ENCODE measurements at places on chromosomes 1 and 21. TPM values are rescaled to one million over a fixed set of nuclear protein-coding genes. Genes with fewer than 3 reads are reported as not detected.
A peak's percentile ranks its signal among the peaks of the same experiment; 100 is the strongest.

The GFI1 gene
- total RNA-seq = not detected

The GNAT2 gene
- 0.13 TPM for total RNA-seq

The LCE3E gene
- total RNA-seq = not detected

- peak; percentile 49 for DNase-seq
Measured at GRCh38 chr1:32337855-32338636, 2.0 kb upstream of the MARCKSL1 start.

- peak; percentile 33 for DNase-seq
Measured at GRCh38 chr1:207321790-207322645, 540 bp downstream of the CD55 start.

DNA sequence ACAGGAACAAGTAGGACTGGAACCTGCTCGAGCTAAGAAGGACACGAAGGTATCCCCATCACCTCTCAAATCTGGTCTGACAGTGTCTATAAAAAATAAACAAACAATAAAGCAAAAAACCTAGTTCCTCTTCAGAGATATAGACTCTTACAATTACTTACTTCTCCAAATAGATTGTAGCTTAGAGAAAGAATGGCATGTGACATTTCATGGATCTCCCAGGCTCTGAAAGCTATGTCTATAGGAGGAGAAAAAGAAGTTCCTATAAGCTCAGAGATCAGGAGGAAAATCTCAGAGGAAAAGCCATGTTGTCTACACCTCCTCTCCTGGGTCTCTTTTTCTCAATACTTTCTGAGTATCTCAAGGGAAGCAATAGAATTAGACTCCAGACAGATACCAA lies 12.3 kb upstream of the OR10J5 start:
- no peak for DNase-seq

DNA sequence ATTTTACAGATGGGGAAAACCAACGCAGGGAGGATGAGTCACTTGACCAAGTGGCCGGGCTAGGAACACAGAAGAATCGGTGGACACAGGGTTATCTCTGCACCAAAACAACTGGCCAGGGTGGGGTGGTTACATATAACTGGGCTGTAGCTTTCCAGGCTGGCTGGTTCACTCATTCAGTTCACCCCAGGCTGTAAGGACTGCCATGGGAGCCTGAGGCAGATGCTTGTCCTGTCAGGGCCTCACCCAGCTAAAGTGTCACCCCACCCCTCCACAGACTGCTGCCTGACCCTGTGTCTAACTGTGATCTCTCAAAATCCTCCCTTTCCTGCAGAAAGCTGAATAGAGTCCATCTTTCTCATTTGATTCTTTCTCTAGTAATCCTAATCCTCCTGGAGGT lies 387.3 kb downstream of the RYR2 start:
- DNase-seq = no peak

GRCh38 chr21:36691555-36692041 lies 7.3 kb upstream of the SIM2 start:
- no peak for DNase-seq

- no peak for DNase-seq
Measured at GRCh38 chr1:232390590-232390989, 239.3 kb downstream of the SIPA1L2 start.

DNA sequence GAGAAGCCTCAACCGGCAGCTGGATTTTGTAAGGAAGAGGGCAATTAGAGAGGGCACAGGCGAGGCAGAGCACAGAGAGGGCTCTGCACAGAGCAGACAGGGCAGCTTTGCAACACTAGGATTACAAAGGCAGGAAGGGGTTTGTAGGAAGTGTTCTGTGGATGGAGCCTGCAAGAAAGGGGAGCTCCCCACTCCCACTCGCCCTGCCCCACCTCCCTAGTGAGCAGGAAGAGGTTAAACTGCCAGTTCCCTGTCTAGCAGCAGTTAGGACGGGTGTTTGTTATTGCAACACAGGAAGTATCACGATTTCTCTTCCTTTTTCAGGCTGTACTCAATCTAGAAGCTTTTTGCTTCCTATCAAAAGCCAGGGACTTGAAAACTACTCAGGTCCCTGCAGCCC lies 63.3 kb upstream of the LRRC8D start:
- DNase-seq = peak; percentile 17

DNA sequence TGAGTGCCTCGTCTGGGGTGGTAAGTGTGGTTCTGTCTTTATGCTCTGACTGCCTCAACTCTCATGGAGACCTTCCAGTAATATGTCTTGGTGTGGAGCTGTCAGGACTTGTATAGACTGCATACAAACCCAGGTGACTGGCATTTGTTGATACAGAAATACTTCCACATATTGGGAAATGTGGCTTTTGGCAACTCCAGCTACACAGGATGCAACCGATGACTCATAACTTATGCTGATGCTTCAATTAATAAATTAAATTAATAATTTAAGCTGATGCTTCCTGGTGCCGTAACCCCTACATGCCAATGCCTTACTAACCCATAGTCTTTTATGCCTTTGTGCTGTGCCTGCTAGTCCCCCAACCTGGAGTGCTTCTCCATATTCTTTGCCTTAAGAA lies 72.3 kb upstream of the ARTN start:
- peak; percentile 57 for DNase-seq

DNA sequence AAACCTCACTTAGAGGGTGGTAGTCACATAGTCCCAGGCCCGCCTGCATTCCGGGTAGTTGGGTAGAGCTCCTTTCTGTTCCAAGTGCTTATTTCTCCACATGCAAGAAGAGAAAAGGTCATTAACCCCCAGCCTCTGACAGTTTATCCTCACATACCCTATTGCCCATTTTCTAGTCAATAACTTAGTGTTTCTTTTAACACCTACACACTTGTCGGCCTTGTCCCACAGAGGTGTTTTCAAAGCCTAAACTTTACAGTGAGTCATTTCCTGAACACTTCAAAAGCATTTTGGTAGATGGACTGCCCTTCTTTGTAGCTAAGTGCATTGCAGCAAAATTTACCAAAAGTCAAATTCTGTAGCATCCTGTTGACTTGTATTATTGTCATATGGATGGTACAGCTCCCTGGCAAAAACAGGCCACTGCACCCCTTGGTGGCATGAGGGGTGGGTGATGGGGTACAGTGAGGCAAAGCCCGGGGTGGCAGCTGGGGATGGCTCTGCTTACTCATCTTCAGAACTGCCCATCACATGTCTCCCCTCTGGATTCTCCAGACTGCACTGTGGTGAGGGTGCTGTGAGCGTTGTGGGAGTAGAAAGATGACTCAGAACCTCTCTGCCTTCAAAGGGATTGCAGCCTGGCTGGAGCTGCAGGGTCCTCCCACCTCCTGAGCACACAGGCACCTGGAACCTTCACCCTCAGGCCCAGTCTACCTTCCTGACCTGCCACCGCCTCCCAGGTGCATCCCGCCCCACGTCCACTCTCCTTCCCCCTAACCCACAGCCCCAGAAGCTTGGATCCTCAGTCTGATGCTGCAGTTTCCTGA lies 45.8 kb upstream of the DMRTB1 start:
- DNase-seq = no peak

DNA sequence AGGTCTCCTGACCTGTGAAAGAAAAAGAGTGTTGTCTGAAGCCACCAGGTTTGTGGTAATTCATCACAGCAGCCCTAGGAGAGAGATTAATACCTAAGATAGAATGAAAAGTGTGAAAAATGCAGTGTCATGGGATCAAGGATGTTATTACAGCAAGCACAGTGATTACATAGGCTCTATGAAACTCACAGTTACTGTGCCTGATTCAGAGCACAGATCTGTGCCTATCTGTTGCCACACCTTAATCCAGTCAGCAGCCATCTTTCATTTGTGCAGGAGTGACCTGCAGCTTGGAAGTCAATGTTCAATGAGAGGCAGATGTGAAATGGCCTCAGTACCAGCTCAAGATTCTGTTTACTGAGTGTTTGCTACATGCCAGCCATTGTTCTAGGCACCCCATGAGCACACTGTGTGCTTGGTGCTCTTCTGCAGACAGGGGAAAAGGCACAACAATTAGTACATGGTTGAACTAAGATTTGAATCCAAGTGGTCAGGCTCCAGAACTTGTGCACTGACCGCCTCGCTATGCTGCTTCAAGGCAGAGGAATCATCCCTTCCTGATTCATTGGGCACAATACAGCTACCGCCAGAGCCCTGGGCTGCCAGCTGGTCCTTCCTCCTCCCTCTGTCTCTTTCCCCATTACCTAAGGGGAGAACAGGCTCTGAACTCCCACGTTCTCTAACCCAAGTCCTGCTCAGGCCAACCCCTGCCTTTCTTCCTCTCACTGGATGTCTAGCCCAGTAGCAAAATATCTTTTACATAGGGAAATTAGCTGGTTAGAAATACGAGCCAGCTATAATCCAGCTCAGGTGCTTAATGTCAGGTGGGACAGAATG lies 56.3 kb upstream of the NEK2 start:
- DNase-seq = no peak

DNA sequence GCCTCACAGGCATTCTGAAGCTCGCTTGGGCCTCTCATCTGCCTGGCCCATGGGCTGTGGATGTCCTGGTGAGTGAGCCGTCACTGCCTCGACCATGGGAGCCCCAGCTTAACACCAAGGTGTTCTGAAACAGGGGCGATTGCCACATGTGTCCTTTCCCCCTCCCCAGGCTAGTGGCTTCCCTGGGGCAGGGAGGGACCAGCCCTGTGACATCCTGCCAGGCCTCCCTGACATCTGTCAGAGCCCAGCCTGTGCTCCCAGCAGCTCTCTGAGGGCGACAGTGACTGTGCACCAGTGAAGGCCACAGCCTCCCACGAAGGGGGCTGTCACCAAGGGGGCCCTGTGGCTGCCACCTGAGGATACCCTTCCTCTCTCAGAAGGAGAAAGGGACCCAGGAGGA lies 35.9 kb upstream of the CCDC27 start:
- no peak for DNase-seq

- DNase-seq = no peak
Measured at GRCh38 chr1:62467092-62467491, 30.2 kb downstream of the USP1 start.
